ENCODE measurements at places on chromosomes 11 and 22. TPM values are rescaled to one million over a fixed set of nuclear protein-coding genes. Genes with fewer than 3 reads are reported as not detected.

GRCh38 chr11:78664636-78665035 lies 90.0 kb upstream of the NARS2 start:
- H3K36me3 ChIP-seq = no peaks in the 10 kb centered on the region
- no peaks in the 10 kb centered on the region for H3K27me3 ChIP-seq
- no peaks in the 10 kb centered on the region for H3K4me1 ChIP-seq
- DNase-seq = no peak
- no peak overlapping the region for H3K4me3 ChIP-seq

DNA sequence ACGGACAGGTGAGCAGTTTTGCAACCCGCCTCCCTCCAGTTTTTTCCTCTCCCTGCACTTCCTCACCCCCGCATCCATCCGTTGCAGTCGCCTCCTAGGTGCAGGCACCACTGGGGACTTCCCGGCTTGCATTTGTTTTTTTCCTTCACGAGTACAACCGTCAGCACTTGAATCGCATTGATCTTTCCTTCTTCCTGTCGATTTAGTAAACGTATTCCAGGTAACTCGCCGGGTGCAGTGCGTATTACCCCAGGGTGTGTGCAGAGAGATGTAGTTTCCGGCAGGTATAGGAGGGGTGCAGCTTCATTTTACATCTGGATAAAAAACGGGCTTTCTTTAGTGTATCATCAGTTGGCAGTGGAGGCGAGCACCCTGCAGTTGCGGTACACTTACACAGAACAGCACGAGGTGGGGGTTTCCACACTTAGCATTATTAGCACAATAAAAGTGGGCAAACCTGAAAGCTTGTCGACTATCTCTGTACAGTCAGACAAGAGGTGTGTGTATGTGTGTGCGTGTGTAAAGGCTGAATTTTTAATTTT lies at the start of gene SORL1-AS1:
TSS of gene SORL1-AS1 (minus strand) at position 359 of the 542 bp plus-strand sequence.
- no peak for DNase-seq
- H3K27ac ChIP-seq = peak within 1 kb of the TSS; percentile 77
- no peaks in the 10 kb centered on the region for H3K27me3 ChIP-seq
- no peaks in the 10 kb centered on the region for H3K36me3 ChIP-seq
- peaks cover 35% of the 10 kb centered on the region for H3K4me1 ChIP-seq
- peak within 1 kb of the TSS; percentile 69 for H3K4me3 ChIP-seq

DNA sequence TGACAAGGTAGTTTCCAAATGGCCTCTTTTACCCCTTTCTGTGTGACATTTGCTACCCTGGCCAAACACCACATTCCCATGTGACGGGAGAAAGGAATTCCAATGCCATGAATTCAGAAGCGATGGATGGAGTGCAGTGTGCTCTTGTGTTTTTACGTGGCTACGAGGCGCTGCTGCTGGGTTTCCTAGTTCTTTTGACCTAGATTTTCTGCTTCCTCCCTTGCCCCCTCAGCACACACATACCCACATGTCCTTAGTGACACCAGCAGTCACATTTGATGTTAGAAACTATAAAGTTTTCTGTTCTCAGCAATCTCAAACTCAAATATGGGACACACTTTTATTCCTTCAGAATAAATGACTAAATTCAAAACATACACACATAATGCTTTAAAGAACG lies 7.8 kb upstream of the TMA7B start:
- DNase-seq = no peak
- H3K4me1 ChIP-seq = no peaks in the 10 kb centered on the region
- no peaks in the 10 kb centered on the region for H3K36me3 ChIP-seq
- H3K4me3 ChIP-seq = no peak overlapping the region

GRCh38 chr22:36465232-36466021 lies 16.0 kb downstream of the TXN2 start:
- H3K27me3 ChIP-seq = no peaks in the 10 kb centered on the region
- no peak for DNase-seq
- H3K4me1 ChIP-seq = peaks cover 61% of the 10 kb centered on the region
- no peaks in the 10 kb centered on the region for H3K36me3 ChIP-seq
- peak overlapping the region; percentile 85 for H3K27ac ChIP-seq

- no peak overlapping the region for H3K27ac ChIP-seq
- DNase-seq = no peak
- peaks cover 2% of the 10 kb centered on the region for H3K4me1 ChIP-seq
- H3K27me3 ChIP-seq = no peaks in the 10 kb centered on the region
- no peak overlapping the region for H3K4me3 ChIP-seq
Measured at GRCh38 chr11:131365329-131365930, 5.0 kb upstream of the NTM start.

DNA sequence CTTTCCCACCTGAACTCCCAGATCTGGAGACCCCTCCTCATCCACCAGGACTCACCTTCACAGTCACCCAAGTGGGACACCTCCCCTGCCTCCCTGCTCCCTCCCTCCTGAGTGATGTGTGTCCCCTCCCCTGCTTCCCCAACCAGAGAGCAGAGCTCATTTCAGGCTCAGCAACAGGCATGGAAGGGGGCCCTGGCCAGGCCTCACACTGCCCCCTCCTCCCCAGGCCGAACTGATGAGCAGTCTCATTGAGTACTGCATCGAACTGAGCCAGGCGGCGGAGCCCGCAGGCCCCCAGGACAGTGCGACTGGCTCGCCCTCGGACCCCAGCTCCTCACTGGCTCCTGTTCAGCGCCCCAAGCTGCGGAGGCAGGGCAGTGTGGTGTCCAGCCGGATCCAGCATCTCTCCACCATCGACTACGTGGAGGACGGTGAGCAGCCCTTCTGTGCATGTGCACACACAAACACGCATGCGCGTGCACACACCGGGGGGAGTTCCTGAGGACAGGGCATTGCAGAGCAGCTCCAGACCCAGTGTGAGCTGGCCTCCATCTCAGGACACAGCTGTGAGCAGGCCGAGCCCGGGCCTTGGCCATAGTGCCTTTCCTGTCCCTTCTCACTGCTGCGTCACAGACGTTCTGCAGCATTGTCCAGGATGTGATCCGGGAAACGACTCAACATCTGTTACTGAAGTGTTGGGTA lies 17.8 kb upstream of the NEAT1 start:
- DNase-seq = no peak
- H3K27ac ChIP-seq = no peak overlapping the region
- H3K4me3 ChIP-seq = no peak overlapping the region
- no peaks in the 10 kb centered on the region for H3K27me3 ChIP-seq
- peaks cover 8% of the 10 kb centered on the region for H3K4me1 ChIP-seq
- H3K36me3 ChIP-seq = no peaks in the 10 kb centered on the region

- H3K4me3 ChIP-seq = no peak overlapping the region
- H3K4me1 ChIP-seq = peaks cover 70% of the 10 kb centered on the region
- H3K27me3 ChIP-seq = no peaks in the 10 kb centered on the region
Measured at GRCh38 chr22:35312198-35313059, 12.7 kb downstream of the TOM1 start.

DNA sequence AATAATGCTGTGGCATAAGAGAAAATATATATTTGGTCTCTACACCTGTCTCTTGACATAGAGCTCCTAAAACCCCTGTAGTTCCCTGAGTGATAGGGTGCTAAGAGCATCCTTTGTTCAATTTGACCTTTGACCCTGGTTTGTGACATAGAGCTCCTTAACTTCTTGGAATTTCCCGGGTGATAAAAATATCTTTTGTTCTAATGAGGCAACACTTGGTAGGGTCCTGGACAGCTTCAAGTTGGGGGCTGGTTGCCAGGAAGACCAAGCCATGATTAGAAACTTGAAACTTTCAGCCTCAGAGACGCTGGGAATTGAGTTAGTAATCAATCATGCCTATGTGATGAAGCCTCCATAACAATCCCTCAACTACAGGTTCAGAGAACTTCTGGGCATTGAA lies 105.4 kb downstream of the CASP12 start:
- no peaks in the 10 kb centered on the region for H3K27me3 ChIP-seq
- DNase-seq = no peak
- H3K4me1 ChIP-seq = no peaks in the 10 kb centered on the region
- H3K27ac ChIP-seq = no peak overlapping the region
- no peak overlapping the region for H3K4me3 ChIP-seq

DNA sequence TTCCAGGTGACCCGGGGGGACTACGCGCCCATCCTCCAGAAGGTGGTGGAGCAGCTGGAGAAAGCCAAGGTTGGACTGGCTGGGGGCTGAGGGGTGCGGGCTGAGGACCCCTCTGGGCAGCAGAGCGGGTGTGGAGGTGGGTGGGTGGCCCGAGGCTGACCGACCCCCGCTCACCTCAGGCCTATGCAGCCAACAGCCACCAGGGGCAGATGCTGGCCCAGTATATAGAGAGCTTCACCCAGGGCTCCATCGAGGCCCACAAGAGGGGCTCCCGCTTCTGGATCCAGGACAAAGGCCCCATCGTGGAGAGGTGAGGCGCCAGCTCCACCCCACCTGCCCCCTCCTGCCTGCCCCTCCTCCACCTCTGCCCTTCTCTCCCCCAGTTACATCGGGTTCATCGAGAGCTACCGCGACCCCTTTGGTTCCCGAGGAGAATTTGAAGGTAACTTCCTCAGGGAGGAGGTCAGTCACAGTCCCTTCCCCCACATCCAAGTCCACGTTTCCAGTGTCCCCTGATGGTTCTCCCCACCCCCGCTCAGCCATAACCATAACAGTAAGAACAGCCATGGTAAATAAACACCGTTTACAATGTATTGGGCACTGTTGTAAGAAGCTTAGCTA lies 11.2 kb downstream of the DPP3 start:
- H3K36me3 ChIP-seq = no peaks in the 10 kb centered on the region
- no peak for DNase-seq
- H3K4me3 ChIP-seq = no peak overlapping the region

DNA sequence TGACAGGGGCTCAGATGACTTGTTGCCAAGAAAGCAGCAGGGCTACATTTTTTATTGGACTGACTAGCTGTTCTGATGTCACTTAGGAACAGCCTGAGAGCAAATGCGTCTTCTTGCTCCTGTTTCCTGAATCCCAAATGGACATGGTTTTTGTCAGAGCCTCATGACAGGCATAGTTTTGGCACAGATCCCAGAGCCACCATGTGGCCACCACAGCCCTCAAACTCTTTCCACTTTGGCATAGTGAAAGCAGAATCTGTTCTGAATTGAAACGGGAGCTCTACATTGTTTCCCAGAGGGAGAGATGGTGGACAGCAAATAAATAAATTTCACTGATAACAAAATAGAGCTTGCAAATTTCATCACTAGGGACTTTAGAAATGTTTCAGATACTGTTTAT lies 222.2 kb downstream of the C11orf87 start:
- no peaks in the 10 kb centered on the region for H3K27me3 ChIP-seq
- H3K4me3 ChIP-seq = no peak overlapping the region
- H3K4me1 ChIP-seq = no peaks in the 10 kb centered on the region
- H3K36me3 ChIP-seq = no peaks in the 10 kb centered on the region
- H3K27ac ChIP-seq = no peak overlapping the region
- DNase-seq = no peak

- no peak overlapping the region for H3K27ac ChIP-seq
- no peaks in the 10 kb centered on the region for H3K36me3 ChIP-seq
- no peak for DNase-seq
- no peaks in the 10 kb centered on the region for H3K4me1 ChIP-seq
- H3K27me3 ChIP-seq = no peaks in the 10 kb centered on the region
Measured at GRCh38 chr11:24925091-24925490, 428.2 kb downstream of the LUZP2 start.

DNA sequence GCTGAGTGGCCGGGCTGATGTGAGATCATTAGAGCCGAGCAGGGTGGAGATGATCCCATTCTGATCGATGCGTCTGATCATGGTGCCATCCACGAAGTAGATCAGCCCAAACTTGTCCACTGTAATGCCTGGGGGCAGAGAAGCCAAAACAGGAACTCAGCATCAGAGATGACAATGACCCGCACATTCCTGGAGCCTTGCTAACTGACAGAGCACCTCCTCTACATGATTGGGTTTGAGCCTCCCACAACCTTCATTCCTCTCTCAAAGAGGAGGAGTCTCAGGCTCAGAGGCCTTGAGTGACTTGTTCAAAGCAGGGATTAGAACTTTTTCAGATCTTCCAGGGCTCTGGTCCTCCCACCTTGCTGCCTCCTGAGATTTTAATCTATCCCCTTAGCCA lies 133.7 kb upstream of the NARS2 start:
- no peaks in the 10 kb centered on the region for H3K4me1 ChIP-seq
- no peaks in the 10 kb centered on the region for H3K27me3 ChIP-seq
- H3K27ac ChIP-seq = no peak overlapping the region
- no peaks in the 10 kb centered on the region for H3K36me3 ChIP-seq
- no peak overlapping the region for H3K4me3 ChIP-seq

DNA sequence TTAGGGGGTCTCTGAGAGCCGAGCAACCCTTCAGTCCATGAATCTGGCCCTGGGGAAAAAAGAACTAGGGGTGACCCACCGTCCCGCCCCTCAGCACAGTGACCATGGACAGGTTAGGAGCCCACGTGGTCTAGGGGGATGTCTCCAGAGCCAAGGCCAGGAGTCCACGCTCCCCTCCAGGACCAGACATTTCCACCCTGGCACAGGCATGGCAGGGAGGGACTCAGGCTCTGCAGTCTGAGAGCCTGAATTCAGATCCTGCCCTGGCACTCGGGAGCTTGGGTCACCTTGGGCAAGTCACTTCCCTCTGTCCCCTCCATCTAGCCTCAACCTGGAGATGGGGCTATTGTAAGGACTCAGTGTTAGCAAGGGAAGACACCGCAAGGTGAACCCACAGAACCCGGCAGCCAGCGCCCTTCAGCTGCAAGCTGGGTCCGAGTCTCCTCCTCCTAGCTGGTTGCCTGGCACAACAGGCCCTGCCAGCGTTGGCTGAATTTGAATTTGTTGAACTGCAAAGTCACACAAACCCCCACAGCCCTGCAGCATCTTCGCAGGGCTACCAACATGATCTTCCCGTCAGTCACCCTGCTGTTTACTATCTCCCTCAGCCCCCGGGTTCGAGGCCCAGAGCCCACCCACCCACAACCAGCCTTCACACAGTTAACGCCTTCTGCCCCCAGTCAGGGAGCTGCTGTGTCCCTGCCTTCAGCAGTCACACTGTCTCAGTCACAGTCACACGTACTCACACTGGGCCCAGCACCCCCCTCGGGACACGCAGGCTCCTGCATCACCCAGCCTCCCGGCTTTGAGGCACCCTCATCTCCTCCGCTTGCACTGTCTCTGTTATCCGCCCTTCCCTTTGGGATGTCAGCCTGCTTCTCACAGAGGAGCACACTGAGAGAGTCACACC lies 603 bp upstream of the PDGFB start:
- H3K36me3 ChIP-seq = no peaks in the 10 kb centered on the region
- no peak overlapping the region for H3K27ac ChIP-seq
- no peak for DNase-seq

The APOBEC3A gene
- total RNA-seq = not detected

The OR5D14 gene
- total RNA-seq = not detected

The OR10D3 gene
- total RNA-seq = not detected

The CDC42BPG gene
- 13.0 TPM for total RNA-seq

The TMEM41B gene
- total RNA-seq = 18.9 TPM

The NLRP14 gene
- total RNA-seq = not detected

The NNMT gene
- 898 TPM for total RNA-seq

The SPA17 gene
- total RNA-seq = 1.7 TPM

The USP2 gene
- 2.5 TPM for total RNA-seq

Data from vagina (tissue), 2 donors.